Body of pancreas (tissue), 4 donors: ENCODE measurements at places on chromosomes 13 and 19. TPM values are rescaled to one million over a fixed set of nuclear protein-coding genes. Genes with fewer than 3 reads are reported as not detected.

SIAH3 gene
- total RNA-seq: not detected

GRCh38 chr13:75263741-75264407 is 218.1 kb downstream of the TBC1D4 start:
- H3K27me3 ChIP-seq: no peaks in the 10 kb centered on the region
- H3K4me3 ChIP-seq: no peak overlapping the region
- no peaks in the 10 kb centered on the region for H3K36me3 ChIP-seq
- no peak overlapping the region for H3K27ac ChIP-seq

ZNF729 gene
- total RNA-seq: not detected

LSR gene
- 67.5 TPM for total RNA-seq
